ENCODE measurements at places on chromosomes 12 and 14.

DNA sequence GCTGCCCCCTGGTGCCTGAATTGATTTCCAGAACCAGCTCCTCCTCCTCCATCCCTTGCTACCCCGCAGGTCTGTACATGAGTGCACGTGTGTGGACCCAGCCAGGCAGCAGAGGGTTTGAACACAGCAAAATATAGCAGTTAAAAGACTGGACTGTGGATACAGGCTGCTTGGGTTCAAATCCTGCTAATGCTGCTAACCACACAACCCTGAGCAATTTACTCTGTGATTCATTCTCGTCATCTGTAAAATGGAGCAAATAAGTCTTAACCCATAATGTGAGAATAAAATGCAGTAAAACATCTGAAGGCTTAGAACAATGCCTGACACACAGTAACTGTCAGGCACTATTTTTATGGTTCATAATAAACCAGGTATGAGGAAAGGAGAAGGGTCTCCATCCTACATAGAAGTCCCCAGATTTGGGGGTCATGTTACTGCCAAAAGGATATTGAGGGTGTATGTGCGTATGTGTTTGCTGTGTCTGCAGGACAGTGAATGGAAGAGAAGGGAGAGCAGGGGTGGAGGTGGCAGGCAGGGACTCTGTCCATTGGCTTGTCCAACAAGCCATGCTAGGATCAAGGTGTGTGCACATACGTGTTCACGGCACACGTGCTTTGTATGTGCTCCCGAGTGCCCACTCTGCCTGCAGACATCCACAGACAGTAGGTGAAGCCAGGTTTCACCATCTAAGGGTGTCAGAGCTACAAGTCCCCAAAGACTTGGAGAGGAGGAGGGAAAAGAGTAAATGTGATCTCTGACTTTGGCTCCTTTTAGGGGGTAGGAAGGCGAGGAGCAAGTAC is 1.5 kb upstream of the STAT6 start:
- no peak for DNase-seq

GRCh38 chr14:102737402-102738372 is 39.6 kb upstream of the TRAF3 start:
- no peak for DNase-seq

DNA sequence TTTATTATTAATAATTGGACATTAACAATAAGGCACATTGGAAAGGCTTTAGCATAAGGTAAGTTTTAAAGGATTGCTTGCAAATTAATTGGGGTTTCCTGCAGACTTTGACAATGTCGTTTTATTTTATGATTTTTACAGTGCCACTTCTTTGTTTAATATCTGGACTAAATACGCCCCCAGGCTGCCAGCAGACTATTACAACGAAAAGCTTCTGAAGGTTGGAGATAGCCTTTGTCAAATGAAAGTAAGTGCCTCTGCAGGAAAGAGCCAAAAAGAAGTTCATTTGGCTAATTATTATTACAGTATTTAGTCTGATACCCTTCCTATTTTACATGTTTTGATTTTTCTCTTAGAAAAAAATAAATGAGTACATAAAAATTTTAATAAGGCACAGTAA is 11.3 kb downstream of the CFAP54 start:
- DNase-seq, result no peak

- no peak for DNase-seq
Measured at GRCh38 chr12:104426926-104427546, 29.7 kb upstream of the CHST11 start.

DNA sequence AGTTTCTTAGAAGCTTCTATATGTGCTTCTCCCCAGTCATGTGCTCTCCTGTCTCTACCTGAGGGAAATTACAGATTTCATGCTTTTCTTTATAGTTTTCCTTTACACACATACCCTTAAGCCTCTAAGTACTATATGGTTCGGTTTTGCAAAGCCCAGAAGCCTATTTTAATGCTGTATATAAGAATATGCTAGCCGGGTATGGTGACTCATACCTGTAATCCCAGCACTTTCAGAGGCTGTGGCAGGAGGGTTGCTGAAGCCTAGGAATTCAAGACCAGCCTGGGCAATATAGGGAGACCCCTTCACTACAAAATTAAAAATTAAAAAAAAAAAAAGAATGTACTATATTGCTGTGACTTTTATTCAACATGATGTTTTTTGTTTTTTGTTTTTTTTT is 15.4 kb downstream of the DGLUCY start:
- DNase-seq, result no peak

- DNase-seq, result peak; percentile 71
Measured at GRCh38 chr14:26621807-26622560, 24.2 kb upstream of the NOVA1 start.

GRCh38 chr14:67071506-67071905 is 117.7 kb upstream of the GARIN2 start:
- no peak for DNase-seq

DNA sequence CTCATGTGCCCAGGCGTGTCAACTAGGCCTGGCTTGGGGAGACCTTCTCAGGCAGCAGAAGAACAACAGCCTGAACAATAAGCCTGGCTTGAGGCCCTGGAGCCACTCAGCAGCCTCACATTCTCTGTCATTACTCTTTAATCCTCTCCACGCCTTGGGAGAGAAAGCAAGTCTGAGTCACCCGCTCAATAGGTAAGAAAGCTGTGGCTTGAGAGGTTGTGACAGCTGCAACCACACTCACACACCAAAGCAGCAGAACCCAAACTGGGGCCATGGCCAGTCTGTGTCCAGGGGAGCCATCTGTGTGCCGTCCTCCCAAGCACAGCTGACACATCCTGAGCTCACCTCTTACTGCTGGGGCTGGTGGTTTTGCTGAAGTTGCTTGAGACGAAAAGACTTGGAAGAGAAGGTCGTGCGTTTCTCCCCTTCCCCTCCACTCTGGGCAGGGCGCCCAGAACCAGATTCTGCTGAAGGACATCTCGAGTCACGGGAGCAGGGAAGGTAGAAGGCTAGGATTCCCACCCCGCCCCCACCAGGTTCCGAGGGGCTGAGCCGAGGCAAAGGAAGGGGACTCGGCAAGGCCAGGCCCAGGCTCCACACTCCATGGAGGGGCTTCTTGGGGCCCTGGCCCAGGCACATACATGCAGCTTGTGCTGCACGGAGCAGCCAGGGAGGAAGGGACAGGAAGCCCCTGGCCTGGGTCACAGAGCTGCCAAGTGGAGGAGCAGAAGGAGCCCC is 5.5 kb downstream of the TMEM63C start:
- DNase-seq, result peak; percentile 64

GRCh38 chr14:59067127-59067894 is 121.2 kb upstream of the DAAM1 start:
- DNase-seq, result no peak

GRCh38 chr12:92140896-92141536 is 4.6 kb downstream of the BTG1 start:
- no peak for DNase-seq

DNA sequence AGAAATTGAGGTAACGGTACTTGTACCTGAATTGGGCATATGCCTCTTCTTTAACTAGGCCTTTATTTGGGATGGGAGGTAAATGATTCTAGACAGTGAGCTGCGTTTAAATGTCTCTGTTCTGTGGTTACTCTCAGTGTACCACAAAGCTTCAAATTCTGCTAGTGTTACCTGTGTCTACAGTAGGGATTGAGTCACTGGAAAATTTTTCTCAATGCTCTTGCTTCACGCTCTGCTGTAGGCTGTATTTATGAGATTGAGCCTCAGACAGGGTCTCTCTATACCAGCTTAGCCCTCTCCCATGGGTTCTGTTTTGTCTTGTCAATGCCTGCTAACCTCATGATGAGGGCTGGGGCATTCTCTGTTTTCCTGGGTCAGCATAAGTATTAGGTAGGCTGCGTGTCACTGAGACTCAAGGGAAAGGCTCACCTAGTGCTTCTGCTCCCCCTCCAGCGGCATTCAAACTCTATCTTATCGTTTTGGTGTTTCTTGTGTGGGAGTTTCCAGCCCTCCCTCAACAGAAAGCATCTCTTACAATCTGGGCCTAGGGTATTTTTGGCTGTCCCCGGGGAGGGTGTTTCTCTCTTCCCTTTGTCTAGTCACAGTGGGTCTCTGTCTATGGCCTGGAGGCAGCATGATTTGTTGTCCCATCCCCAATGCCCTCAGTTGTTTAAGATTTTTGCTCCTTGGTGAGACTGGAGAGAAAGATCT is 285.8 kb downstream of the ADGRD1 start:
- no peak for DNase-seq

GRCh38 chr12:118307069-118307954 is 65.4 kb downstream of the TAOK3 start:
- DNase-seq, result no peak

- no peak for DNase-seq
Measured at GRCh38 chr12:62640910-62641448, 174.4 kb downstream of the MON2 start.

DNA sequence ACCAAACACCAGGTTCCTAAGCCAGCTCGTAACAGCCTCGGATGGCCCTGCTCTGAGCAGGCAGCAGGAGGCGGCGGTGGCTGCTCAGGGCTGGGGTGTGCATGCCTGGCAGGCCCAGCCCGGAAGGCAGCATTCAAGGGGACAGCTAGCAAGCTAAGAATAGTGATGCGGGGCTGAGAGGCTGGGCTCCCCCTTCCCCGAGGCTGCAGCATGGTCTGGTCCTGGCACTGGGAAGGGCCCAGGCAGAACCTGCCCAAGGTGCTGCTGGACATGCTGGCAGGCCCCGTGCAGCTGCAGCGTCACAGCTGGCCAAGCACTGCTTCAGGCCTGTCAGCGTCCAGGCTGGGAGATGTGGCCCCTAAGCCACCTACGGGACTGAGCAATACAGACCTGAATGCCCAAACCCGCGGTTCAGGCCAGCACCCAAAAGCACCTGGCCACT is 26.4 kb upstream of the NUDT14 start:
- peak; percentile 51 for DNase-seq

DNA sequence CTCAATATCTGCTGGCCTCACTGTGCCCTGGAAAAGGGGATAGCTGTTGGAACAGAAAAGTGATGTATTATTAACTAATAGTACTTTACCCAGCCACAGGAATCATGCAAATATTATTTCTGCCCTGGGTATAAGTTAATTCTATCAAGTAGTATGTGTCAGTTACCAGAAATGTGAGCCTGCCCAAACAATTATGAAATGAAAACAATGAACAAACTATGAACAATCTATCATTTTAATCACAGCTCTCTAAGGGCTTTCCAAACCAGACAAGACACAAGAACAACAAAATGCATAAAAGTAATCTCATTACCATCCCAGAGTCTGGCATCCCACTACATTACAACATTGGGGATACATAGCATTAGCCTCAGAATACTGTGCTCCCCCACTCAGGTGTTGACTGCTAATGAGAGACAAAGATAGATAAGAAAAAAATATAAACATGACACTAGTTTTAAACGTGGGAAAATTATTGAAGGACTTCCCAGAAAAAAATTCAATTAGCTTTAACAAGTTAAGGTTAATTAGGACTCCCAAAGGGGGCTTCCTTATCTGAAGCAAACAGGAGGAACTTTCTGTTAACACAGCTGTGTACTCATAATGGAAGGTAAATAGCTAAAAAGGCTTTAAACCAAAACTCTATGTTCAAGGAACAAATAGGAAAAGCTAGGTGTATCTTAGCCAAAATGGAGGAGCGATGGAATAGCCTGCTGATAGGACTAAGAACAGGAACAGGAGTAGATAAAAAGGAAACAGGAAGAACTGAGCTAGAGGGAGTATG is 3.3 kb downstream of the DCAF5 start:
- DNase-seq, result no peak

GRCh38 chr12:127060310-127060847 is 1206.6 kb upstream of the TMEM132C start:
- DNase-seq, result no peak

DNA sequence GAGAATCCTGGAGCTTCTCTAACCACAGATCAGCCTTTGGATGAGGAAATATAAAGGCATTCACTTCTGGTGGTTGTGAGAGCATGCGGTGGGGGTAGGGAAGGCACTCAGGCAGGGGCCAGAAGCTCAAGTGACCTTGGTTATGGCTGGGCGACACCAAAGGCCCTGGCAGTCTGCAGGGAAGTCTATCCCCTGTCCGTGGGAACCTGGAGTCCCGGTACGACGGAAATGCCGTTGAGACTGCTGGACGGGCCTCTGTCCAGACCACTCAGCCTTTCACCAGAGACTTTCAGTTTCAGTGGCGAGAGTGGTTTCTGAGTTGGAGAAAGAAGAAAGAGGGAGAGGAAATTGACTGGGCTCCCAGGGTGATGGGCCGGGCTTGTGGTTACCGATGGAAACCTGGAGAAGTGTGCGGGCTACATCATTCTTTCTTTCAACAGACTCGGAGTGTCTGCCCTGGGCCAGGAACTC is 20.9 kb downstream of the ISCA2 start:
- DNase-seq, result no peak

GRCh38 chr14:38629412-38629811 is 373.5 kb upstream of the CLEC14A start:
- DNase-seq, result no peak

GRCh38 chr14:75049136-75049535 is 2.1 kb downstream of the MLH3 start:
- DNase-seq, result no peak

DNA sequence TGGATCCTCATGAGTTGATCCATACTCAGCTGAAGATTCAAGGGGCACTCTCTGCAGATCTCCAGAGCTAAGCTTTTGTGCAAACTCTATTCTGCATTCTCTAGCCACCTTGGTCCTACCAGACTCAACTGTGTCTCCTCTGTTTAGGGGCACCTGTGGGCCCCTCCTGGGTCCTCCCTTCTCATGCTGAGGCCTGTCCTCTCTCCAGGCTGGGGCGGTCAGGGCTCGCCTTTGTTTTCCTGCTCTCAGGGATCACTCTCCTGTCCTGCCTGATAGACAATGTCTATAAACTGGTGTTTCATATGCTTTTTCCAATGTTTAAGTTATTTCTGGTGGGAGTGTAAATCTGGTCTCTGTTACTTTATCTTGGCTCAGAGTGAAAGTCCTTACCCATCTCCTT is 11.6 kb upstream of the KIF26A start:
- no peak for DNase-seq

DNA sequence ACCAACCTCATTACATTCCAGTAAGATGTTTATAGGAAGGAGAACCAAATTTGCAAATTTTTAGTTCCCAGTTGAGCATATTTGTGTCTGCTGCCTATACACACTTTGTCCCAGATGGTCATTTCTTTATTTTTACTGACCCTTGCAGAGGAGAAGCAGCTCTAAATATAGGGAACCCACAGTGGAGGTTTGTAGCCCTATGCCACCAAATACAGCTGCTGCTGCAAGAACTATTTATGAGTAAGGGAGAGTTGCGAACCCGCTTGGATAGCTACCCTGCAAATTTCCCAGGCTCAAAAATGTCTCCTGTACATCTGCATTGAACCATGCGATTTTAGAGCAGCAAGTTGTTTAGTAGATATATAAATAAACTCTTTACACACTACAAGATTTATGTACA is 48.2 kb downstream of the NAV3 start:
- no peak for DNase-seq

GRCh38 chr12:128811806-128812205 is 12.0 kb downstream of the SLC15A4 start:
- no peak for DNase-seq
